ENCODE measurements at places on chromosomes 12 and 14.

GRCh38 chr12:53492830-53493609, 6.2 kb downstream of the MAP3K12 start:
- DNase-seq: peak; percentile 91

GRCh38 chr14:86766469-86766868, 1226.5 kb downstream of the GALC start:
- no peak for DNase-seq

- DNase-seq: no peak
These were observed 38.0 kb downstream of the RCOR1 start for GRCh38 chr14:102630405-102630804.

- DNase-seq: no peak
These were observed 7.3 kb upstream of the FIGNL2 start for GRCh38 chr12:51855586-51856428.

GRCh38 chr14:21537090-21537424, 10.9 kb upstream of the SALL2 start:
- no peak for DNase-seq

- no peak for DNase-seq
These were observed 170.6 kb upstream of the CRY1 start for GRCh38 chr12:107263980-107264379.

DNA sequence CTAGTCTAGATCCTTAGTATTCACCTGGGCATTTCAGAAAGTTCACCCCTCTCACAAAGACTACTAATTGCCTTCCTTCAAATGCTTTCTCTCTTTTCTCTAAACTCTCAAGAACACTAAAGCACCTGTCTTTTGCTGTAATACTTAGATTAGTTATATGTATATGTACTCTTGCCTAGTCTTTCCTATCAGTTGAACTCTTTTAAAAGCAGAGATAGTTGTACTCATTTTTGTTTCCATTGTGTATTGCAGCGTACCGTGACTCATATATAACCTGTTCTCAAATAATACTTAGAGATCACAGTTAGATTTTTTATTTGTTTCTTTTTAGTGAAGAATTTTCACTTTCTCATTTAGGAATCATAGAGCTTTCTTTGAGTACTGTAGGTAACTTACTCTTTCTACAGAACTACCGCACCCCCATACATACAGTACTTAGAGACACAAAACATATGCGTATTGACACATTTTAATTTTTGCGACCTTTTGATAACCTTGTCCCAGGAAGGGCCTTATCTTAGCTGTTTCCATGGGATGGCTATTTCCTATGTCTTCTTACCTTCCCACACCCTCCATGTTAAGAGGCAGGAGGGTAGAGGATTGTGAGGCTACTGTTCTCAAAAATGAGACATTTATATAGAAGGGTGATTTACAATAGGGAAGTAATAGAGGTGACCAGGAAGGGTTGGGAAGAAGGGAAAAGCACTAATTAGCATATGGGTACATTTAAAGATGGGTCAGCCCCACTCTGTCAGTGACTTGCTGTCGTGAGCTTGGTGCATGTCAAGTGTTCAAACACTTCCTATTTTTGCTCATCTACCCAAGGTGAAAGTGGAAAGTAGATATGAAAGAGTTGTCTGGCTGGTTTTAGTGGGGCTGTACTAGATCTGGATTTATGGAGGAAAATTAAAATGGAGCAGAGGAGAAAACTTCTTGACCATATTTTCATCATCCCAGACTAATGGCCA, 74.3 kb downstream of the PLEKHA5 start:
- no peak for DNase-seq

- no peak for DNase-seq
These were observed 6.0 kb downstream of the STYX start for GRCh38 chr14:52735921-52736489.

- no peak for DNase-seq
These were observed 48.4 kb upstream of the NID2 start for GRCh38 chr14:52117111-52117832.

GRCh38 chr12:12158858-12159257, 88.1 kb downstream of the BCL2L14 start:
- DNase-seq: no peak

DNA sequence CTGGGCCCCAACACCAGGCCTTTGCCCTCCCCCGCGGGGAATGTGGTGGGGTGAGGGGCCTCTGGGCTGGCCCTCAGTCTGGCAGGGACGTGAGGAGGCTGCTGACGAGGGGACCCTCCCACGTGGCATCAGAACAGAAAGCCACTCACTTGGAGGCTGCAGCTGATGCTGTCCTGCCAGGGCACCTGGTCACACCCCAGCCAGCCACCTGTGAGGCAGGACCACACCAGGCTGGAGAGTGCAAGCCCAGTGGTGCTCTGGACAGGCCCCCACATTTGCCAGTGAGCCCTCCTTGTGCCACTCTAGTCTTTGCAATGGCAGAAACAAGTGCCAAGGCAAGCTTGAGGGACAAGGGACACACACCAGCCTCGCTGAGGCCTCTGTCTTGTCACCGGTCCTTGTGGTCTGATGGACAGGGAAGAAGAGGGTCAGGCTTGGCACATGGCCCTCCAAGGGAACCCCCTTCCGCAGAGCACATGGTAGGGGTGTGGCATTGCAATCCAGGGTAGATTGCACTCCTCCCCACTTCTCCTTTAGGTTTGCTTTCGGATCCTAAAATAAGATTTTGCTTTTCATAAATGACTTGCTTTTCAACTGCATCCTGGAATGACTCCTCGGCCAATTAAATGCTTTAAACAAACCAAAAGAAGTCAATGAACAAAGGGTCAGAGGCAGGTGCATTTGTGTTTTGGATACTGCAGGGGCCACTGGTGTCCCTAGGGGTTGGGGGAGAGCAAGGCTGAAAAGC, 53.7 kb downstream of the CCDC88C start:
- no peak for DNase-seq

DNA sequence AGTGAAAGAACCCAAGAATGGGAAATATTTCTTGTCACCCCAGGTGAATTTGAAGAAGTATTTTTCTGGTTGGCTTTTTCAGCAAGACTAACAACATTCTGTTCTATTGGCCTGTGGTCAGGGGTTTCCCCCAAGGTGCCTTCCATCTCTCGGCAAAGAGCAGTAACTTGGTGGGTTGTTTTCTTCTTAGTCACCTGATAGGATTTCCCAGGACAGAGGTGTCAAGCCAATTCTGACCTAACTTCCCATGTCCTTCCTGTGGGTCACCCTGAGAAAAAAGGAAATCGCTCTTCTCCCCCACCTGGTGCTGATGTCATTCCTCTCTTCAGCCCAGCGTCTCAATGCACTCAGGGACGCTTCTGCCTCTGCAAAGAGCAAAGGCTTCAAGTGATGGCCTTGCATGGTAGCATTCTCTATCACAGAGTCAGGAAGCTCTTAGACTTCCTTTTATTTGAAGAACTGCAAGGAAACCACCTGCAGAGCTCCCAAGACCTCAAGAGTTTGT, 16.1 kb upstream of the IFNG start:
- DNase-seq: peak; percentile 71

DNA sequence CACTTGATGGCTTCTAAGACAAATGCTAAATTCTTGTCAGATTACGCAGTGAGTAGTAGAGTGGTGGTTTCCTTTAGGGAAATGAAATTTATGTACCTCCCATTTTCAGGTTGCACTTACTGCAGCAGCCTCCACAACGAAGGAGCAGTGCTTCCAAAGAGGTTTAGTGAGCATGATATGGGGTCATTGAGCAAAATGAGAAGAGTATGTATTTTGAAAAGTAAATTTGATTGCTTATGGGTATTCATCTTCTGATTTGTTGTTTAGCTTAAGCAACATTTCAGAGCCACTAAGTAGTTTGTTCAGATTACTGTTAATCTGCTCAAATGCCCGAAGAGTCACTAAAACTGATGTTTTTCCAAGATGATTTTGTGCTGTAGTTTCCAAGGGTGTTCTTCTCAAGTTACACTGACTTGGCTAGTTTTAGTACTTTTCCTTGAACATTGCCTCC, 493.6 kb downstream of the PCNX1 start:
- no peak for DNase-seq

GRCh38 chr12:89528434-89528833, 2.6 kb upstream of the POC1B start:
- no peak for DNase-seq

- DNase-seq: no peak
These were observed 132.1 kb downstream of the RAD51B start for GRCh38 chr14:67951529-67952135.

- no peak for DNase-seq
These were observed 13.5 kb upstream of the FKBP11 start for GRCh38 chr12:48938805-48939204.

DNA sequence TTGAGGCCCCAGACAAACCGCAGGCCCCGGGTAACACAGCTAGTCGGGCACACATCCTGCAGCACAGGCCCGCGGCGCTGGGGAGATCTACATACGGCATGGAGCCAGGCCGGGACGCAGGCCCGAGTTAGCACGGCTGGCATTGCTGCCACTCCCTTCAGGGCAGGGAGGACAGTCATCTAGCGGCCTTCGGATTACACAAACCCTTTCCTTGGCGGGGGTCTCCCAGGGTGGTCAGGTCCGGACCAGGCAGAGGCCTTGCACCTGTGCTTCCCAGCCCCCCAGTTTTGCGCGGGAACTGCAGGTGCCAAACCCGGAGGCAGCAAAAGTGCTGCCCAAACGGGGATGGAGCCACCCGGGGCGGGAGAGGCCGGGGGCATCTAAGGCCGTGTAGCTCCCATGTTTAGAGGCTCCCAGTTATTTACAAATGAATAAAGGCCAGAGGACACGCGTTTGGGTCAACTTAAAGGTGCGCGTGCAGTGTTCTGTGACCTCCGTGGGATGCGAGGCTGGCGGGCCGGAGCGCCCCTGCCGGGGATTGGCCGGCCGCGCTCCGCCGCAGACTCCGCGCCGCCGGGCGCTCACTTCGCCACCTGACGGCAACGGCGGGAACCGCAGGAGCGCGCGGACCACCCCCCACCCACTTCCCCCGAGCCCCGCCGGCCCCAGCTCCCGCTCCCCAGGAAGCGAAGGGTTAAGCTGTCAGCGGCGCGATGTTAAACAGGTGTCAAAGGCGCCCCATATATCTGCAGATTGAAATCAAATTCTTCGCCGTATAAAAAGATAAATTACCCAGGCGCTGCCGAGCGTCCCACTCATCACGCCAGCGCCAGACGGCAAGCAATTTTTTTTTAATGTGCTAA, 18.1 kb downstream of the VSX2 start:
- DNase-seq: peak; percentile 45

GRCh38 chr12:47741340-47741703, 16.0 kb upstream of the ENDOU start:
- DNase-seq: peak; percentile 78

- DNase-seq: no peak
These were observed 20.7 kb upstream of the NEK9 start for GRCh38 chr14:75147423-75148071.

- no peak for DNase-seq
These were observed 36.6 kb downstream of the ETV6 start for GRCh38 chr12:11686120-11686519.

DNA sequence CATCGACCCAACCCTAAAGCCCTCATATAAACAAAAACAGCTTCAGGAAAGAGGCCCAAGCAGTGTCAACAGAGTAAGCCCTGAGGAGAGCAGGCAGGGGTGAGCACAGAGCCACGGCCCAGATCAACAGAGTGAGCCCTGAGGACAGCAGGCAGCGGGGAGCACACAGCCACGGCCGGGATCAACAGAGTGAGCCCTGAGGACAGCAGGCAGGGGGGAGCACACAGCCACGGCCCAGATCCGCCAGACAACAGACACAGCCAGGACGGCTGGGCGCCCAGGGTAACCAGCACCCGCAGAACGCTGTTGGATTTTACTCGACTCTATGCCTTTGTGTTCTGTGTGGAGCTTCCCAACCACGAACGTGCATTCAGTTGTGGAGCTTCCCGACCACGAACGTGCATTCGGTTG, 15.0 kb downstream of the CCDC85C start:
- no peak for DNase-seq

- no peak for DNase-seq
These were observed 39.4 kb upstream of the BICDL1 start for GRCh38 chr12:119949594-119949993.

GRCh38 chr14:88044444-88044758, 39.5 kb downstream of the GPR65 start:
- DNase-seq: no peak

DNA sequence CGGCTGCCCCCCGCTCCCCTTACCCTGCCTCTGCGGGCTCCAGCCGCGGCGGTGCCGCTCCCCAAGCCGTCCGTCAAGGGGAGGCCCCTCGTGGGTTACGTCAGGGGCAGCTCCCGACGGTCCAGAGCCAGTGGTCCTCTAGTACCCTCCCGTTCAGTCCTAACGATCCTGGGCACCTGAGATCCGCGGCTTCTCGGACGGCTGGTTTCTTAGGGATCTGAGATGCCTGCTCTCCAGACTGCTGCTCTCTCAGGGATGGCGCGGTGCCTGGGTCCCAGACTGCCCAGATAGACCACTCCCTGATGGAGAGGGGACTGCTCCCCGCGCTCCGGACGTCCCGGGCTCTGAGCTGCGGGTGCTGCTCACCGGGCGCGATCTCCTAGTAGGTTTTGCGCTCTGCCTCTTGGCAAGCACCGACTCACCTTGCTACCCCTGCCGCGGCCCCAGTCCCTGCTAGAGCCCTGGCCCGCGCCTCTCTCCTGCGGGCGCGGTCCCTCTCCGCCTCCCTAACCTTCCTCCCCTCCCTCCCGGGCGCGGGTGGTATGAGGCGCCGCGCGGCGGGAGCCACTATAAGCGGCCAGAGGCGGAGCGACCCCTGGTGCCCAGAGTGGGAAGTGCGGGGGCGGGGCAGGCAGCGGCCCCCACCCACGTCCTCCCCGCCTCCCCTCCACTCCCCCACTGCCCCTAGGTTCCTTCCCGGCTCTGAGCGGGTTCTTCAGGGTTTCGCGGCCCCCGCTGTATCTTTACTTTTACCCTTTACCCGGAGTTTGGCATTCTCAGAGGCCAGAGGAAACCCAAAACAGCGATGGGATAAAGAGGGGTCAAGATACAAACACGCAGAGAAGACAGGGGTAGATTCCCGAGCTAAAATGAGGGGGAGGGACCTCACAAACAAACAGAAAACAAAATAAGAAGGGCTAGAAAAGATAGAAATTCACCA, at the start of gene C1QL4:
Gene C1QL4, minus strand, starts transcription at position 544 of the 940 bp plus-strand sequence. CDS start 711 bp downstream, outside the sequence.
- peak; percentile 84 for DNase-seq

DNA sequence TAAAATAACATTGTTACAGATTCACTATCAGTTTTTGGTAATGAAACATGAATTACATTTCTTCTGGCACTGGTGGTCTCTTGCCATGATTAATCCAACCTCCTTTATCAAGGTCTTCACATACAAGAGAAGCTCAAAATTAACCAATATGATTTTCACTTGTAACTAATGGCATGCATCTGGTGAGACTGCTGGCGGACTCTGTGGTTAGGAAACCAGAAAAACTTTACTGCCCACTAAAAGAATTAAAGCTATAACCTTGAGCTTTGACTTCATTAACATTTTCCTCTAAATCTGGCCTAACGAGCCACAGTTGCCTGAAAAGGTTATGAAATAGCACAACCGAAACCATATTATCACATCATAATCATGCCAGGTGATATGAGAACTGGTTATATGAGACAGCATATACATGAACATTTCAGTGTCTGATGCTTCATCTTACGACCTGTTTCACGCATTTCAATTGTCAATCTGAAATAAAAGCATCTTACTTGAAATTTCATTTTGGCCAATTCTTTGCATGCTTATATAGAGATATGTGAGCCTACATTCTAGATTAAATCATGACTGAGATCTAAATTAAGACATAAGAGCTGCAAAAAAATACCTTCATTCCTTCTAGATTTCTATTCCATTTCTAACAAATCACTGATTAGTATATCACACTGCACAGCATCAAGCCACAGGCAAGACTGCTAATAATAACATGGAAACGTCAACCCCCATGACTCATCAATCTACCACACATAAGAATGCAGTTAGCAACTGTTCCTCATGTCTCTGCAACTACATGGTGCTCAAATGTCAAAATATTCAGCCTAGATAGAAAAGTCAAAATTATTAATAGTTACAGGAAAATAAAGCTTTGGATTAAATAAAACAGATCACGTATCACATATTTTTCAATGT, 89.3 kb downstream of the OSBPL8 start:
- DNase-seq: no peak

Measured in T-cell (primary cell).